ENCODE measurements at places on chromosomes 2 and 18.

- DNase-seq, result no peak
These were observed 142.4 kb upstream of the ZNF236 start for GRCh38 chr18:76679945-76680344.

GRCh38 chr18:37464257-37464656, 101.3 kb downstream of the CELF4 start:
- DNase-seq, result no peak

DNA sequence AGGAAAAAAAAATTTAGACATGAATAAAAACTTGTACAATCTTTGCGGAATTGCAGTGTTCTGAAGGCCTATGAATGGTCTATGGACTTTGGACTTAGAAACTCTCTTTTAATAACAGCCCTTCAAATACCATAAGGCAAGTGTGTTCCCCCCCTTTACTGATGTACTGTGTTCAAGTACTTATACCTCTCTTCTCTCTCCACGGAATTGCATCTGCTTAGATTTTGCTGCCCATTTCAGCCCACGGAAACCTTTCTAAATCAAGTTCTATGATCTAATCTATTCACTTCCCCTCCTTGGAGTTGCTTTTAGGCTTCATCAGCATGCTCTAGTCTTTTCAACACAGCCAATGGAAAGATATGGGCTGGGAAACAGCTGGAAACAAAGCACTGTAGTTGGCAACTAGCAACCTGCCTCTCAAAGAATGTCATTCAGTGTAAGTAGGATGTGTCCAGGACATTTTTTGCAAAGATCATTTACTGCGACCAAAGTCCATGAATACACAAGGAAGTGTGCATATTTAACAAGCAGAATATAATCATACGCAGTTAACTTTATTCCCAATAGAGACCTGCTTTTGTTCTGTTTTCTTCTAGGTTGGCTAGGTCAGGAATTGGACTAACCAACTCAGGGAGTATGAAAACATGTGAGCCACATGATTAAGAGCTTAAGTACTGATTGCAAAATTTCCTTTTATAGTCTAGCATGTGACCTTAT, 58.0 kb downstream of the SLC40A1 start:
- DNase-seq, result no peak

DNA sequence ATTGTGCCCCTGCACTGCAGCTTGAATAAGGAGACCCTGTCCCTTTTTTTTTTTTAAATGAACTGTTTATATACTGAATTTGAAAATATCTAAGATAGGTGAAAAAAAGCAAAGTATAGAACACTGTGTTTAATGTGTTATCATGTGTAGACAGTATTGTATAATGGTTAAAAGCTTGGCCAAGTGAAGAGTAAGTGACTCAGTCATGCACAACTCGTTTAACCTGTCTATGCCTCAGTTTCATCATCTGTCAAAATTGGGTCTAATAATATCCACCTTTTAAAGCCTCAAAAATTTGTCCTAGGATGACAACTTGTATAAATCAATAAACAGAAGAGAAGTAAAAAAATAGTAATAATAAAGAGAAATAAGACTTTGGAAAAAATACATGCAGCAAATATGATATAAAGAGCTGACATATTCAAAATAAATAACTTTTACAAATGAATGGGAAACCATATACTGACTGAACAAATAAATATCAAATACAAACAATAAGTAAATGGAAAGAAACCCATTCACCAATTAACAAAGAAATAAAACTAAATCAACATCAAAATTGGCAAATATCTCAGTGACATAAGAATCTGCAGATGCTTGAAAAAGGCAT, 113.7 kb downstream of the C2orf74 start:
- no peak for DNase-seq

GRCh38 chr18:78984941-78985784, 5.5 kb downstream of the SALL3 start:
- no peak for DNase-seq

GRCh38 chr2:144248350-144249034, 271.4 kb downstream of the ZEB2 start:
- DNase-seq, result no peak

- DNase-seq, result no peak
These were observed 9.2 kb downstream of the HS6ST1 start for GRCh38 chr2:128309280-128310093.

DNA sequence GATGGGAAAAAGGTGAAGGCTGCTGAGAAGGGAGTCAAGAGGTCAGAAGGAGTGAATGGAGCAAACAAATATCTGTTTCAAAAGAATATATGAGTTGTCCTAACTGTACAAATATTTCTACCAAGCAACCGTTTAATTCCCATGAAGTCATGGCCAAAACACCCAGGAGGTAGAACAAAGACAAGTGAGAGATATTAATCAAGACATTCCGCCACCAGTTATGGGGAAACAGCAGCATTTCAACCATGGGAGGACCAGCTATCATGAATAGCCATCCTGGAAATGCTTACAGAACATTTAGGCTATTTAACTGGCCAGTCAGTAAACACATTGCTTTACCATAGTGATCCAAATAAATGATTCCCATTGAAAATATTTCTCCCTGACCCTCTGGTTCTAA, 396.3 kb downstream of the IRS1 start:
- no peak for DNase-seq

DNA sequence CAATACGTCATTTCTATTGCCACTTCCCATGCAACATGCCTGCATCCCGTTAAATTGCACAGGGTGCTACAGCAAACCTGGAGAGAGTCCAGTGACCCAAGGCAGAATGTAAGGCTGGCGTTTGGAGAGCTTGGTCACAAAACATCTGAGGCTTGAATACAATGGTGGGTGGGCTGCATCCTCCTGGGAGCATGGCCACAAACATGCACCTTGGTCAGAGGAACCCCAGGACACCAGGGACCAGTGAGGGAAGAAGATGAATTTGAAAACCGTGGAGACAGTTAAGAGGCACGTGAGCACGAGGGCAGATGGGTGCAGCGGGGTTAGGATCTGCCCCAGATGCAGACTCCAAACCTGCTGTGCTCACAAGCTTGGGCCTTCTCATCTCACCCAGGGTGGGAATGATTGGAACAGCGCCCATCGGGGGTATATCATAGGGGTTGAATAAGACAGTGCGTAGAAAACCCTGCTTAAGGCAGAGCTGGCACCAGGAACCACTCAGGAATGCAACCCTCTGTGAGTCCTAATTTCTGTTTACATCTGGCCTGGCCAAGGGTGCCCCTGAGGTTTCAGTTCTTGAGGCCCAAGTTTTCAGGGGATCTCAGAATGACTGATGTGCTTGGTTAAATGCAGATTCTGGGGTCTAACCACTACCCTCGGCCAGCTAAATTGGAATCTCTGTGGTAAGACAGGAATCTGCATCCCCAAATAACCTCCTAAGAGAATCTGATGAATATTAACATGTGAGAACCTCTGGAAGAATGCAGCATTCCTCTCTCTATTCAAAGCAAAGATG, 97.2 kb downstream of the ARL4C start:
- no peak for DNase-seq

GRCh38 chr2:60596411-60596810, 43.0 kb upstream of the BCL11A start:
- no peak for DNase-seq

DNA sequence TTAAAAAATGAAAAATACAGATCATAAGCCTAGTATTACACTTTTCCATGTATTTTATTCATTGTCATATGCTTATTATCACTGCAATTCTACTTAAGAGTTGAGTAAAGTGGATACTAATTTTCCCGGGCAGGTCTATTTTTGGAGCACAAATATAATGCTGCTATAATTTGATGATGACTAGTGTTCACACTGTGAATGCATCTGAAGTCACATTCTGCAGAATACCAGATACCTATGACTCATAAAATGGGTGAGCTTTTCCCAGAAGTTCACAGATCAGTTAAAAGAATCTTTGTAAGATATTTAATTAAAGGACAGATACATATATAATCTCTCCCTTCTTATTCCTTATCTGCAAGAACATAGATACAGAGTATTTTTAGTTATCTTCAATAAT, 79.8 kb upstream of the MC4R start:
- DNase-seq, result no peak

GRCh38 chr2:42317486-42317885, 43.5 kb downstream of the COX7A2L start:
- no peak for DNase-seq

GRCh38 chr2:74201596-74201995, 3.2 kb downstream of the MTHFD2 start:
- no peak for DNase-seq

DNA sequence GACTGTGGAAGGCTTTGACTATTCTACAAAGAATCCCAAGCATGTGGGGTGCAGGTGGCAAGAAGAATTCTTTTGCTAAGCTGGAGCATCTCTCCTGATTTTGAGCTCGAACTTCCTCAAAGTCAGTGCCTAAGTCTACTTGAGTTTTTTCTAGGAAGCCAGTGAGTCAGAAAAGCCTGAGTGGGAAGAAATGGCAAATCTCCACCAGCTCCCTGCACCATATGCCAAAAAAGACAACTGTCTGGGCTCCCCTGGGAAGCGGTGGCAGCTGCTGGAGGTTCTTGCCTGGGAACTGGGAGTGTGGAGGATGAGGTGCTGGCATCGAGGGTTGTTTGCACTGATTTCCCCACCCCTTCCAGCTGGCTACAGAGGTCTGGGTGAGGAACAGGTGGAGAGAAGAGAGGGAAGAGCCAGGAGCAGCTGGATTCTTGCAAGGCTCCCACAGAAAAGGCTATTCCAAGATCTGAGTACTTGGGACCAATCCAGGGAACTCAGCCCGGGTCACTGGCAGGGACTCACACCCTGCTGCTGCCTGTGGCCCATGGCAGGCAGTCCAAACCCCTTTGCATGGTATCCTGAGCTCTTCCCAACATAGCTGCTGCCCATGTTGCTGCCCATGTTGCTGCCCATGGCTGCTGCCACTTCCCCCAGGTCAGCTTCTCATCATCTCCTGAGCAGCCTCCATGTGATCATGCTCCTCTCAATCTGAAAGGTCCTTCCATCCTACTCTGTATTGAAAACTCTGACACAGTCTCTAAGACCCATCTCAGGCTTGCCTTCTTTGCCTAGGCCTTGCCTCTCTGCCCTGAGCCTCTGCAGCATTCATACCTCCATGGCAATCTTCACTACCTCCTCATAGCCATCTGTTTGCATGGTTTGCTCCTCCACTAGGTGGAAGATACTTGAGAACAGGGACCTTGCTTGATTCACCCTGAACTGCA, 128.3 kb upstream of the SPATS2L start:
- no peak for DNase-seq

DNA sequence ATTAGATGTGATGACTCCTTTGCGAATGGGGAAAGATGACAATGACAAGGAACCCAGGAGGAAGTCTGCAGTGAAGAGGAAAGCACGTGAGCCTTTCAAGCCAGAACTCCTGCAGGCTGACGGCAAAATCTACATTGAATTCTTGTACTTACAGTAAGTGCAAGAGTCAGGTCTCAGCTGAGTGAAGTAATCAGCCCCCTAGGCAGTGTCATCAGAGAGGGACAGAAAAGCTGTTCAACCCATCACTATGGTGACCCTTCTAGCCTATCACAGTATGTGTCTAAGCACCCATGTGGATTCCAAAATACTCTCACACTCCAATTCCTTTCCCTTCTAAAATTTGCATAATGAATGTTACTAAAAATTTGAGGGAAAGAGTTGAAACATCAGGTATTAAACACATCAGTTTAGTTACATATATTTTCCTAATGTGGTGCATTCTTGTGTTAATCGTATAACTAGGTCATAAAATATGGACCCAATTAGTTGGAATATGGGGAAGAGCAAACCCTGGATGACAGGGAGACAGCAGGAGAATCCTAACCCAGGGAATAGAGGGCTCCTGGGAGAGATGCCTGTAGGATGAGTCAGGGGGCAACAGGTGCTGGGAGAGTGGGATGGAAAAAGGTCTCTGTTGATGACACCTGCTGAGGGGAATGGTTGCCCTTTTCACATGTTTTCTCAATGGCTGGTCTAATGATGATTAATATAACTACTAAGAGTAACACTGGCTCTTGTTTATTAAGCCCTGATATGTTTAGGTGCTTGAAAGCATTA, 39.5 kb downstream of the VWC2L start:
- DNase-seq, result no peak

DNA sequence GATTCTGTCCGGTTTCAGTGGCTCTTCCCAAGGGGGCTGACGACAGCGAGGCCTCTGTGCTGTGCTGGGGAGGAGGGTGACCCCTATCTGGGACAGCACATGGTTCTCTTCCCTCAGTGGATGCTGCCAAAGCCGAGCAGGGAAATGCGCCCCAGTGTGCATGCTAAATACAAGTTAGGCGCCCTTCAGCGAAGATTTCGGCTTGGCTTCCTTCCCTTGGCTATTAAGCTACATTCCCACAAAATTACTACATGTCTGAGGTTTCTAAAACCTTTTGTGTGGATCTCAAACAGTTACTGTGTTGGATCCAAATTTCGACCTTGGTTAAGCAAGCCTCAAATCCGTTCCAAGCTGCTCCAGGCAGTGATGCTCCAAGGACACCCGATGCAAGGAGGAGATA, 440.3 kb downstream of the NRXN1 start:
- no peak for DNase-seq

DNA sequence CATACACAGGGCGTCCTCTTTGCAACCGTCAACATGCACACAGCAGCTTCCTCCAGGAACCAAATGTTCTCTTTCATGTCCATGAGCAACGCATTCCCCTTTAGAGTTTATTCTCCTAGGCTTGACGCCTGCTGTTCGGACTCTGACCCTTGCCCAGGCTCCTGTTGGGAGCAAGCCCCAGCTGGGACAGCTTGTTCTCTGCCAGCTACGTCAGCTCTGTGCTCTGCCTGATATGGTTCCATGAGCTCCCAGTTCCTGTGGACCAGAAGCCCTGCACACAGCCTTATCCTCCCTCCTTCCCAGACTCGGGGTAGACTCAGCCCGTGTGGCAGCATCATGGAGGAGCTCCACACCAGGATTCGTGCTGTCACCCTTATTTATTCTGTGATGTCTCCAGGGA, 253.1 kb upstream of the PXDN start:
- DNase-seq, result no peak

GRCh38 chr2:232533944-232534710, 5.4 kb upstream of the CHRNG start:
- no peak for DNase-seq

- no peak for DNase-seq
These were observed 130.2 kb downstream of the OSR1 start for GRCh38 chr2:19228181-19228593.

GRCh38 chr2:73825408-73825807, 3.4 kb upstream of the STAMBP start:
- DNase-seq, result no peak
